Left lung (tissue), 14 donors: ENCODE measurements at places on chromosomes 1 and 21. TPM values are rescaled to one million over a fixed set of nuclear protein-coding genes. Genes with fewer than 3 reads are reported as not detected.

DNA sequence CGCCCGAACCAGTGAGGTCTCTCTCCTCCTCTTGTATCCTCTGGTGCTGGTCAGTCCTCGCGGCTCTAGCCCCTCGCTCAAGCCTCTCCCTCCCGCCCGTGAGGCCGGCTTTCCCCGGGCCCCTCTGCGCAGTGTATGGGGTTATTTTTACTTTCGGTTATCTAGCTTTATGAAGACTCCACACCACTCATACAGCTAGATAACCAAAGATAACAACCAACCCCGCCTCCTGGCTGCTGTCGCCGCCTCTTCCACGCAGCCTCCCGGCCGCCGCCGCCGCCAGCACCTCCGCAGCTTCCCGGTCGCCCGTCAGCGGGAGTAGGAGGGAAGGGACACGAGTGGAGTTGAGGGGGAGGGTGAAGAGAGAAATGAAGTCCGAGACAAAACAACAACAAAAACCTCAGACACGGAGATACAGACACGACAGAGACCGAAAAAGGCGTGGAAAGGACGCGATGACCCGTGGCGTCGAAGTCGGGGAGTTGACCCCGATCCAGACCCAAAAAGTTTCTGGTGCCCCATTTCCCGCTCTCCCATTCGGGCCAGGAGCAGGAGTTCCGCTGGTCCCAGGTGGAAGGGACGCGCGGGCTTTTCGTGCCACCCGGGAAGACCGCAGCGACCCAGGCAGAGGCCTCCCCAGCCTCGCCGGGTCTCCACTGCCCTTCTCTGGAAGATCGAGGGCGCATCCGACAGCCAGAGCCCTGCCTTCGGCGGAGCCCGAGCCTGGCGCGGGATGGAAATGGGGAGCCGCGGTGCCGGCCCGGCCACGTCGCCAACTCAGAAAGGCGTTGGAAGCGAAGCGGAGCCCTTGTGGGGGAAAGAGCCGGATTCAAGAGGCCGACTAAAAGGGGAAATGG, 51.4 kb downstream of the RHBG start:
- no peak for DNase-seq
- peaks cover 21% of the 10 kb centered on the region for H3K4me1 ChIP-seq
- no peak overlapping the region for H3K27ac ChIP-seq

- H3K27me3 ChIP-seq, result no peaks in the 10 kb centered on the region
- peak overlapping the region; percentile 11 for H3K4me3 ChIP-seq
- no peak overlapping the region for H3K27ac ChIP-seq
- no peaks in the 10 kb centered on the region for H3K4me1 ChIP-seq
- no peaks in the 10 kb centered on the region for H3K36me3 ChIP-seq
Observed at GRCh38 chr1:240575981-240576662, 35.8 kb downstream of the GREM2 start.

- H3K27ac ChIP-seq, result no peak overlapping the region
- peaks cover 89% of the 10 kb centered on the region for H3K36me3 ChIP-seq
- peak; percentile 86 for DNase-seq
- H3K4me3 ChIP-seq, result no peak overlapping the region
Observed at GRCh38 chr1:26853156-26853555, 9.8 kb upstream of the SFN start.

DNA sequence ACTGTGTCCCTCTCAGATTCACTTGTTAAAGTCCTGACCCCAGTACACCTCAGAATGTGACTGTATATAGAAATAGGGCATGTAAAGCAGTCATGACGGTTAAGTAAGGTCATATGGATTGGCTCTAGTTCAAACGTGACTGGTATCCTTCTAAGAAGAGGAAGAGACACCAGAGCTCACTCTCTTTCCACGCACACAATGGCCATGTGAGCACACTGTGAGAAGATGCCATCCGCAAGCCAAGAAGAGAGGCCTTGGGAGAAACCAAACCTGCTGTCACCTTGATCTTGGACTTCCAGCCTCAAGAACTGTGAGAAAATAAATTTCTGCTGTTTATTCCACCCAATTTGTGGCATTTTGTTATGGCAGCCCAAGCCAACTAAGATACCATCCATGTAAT, 56.8 kb upstream of the IRF2BP2 start:
- H3K27ac ChIP-seq, result no peak overlapping the region
- H3K27me3 ChIP-seq, result no peaks in the 10 kb centered on the region
- no peaks in the 10 kb centered on the region for H3K4me1 ChIP-seq
- DNase-seq, result no peak
- H3K4me3 ChIP-seq, result no peak overlapping the region

- no peak overlapping the region for H3K4me3 ChIP-seq
- DNase-seq, result no peak
Observed at GRCh38 chr1:172238965-172239364, 181.5 kb upstream of the C1orf105 start.

- no peaks in the 10 kb centered on the region for H3K36me3 ChIP-seq
- H3K27me3 ChIP-seq, result peaks cover 40% of the 10 kb centered on the region
- peaks cover 12% of the 10 kb centered on the region for H3K4me1 ChIP-seq
Observed at GRCh38 chr1:40785446-40785845, 1.9 kb downstream of the KCNQ4 start.

- H3K4me1 ChIP-seq, result no peaks in the 10 kb centered on the region
- H3K4me3 ChIP-seq, result no peak overlapping the region
- H3K36me3 ChIP-seq, result no peaks in the 10 kb centered on the region
- H3K27me3 ChIP-seq, result no peaks in the 10 kb centered on the region
- H3K27ac ChIP-seq, result no peak overlapping the region
Observed at GRCh38 chr1:222064388-222065211, 322.7 kb upstream of the DUSP10 start.

DNA sequence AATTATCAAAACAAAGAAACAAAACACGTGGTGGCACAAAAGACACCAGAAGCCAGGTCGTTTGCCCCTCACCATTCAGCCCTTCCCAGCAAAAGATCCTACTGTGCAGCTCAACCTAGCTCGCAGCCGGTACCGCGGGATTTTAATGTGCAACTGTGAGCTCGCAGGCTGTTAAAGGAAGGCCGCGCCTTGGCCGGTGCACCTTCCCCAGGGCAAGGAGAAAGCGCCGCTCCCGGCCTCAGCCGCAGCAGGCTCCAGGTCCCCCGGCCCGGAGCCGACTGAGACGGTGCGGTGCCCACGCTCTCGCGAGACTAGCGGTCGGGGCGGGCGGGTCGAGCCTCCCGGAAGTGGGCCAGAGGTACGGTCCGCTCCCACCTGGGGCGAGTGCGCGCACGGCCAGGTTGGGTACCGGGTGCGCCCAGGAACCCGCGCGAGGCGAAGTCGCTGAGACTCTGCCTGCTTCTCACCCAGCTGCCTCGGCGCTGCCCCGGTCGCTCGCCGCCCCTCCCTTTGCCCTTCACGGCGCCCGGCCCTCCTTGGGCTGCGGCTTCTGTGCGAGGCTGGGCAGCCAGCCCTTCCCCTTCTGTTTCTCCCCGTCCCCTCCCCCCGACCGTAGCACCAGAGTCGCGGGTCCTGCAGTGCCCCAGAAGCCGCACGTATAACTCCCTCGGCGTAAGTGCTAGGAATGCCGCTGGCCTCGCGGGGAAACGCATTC, at the start of gene AGL:
Gene AGL, plus strand, starts transcription at position 618 of the 715 bp plus-strand sequence. CDS start 682 bp downstream, outside the sequence.
- H3K36me3 ChIP-seq, result no peaks in the 10 kb centered on the region
- peak within 1 kb of the TSS; percentile 58 for H3K4me3 ChIP-seq
- H3K27ac ChIP-seq, result peak within 1 kb of the TSS; percentile 87
- no peaks in the 10 kb centered on the region for H3K27me3 ChIP-seq

DNA sequence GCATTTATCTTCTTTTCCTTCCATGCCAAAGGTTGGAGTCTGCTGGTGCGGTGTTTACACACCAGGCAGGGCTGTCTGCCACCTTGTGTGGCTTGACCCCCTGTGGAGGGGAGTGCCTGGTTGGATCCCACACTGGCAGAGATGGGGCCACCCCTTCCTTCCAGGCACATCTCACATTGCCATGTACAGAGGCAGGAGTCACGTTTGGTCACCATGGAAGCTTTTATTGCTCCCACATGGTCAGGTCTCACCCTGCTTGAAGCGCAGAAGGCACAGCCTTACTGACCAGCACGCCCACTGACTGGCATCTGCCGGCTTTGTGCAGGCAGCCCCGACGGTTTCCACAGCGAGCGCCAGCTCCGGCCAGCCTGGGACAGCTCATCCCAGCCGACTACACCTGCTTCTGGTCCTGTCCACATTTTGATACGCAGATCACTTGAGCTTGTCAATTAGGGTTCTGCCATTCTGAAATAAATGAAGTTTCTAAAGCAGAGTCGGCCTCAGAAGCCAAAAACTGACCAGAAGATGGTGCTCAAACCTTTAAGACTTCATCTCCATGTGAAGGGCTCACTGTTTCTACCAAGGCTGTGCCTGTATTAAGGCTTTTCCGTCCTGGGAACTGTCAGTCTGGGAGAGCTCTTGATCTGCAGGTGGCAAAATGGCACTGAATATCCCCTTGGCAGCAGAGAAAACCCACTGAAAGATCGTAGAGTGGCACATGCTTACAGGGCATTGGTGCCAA, 35.6 kb upstream of the EPHA8 start:
- DNase-seq, result no peak
- no peak overlapping the region for H3K4me3 ChIP-seq
- no peaks in the 10 kb centered on the region for H3K27me3 ChIP-seq
- H3K36me3 ChIP-seq, result no peaks in the 10 kb centered on the region
- H3K4me1 ChIP-seq, result no peaks in the 10 kb centered on the region
- no peak overlapping the region for H3K27ac ChIP-seq

- H3K4me3 ChIP-seq, result no peak overlapping the region
- peaks cover 43% of the 10 kb centered on the region for H3K4me1 ChIP-seq
- H3K36me3 ChIP-seq, result no peaks in the 10 kb centered on the region
- no peak overlapping the region for H3K27ac ChIP-seq
Observed at GRCh38 chr1:59570524-59570923, 244.2 kb upstream of the HOOK1 start.

GRCh38 chr1:39711104-39711965, 20.1 kb upstream of the HPCAL4 start:
- DNase-seq, result no peak
- H3K4me3 ChIP-seq, result no peak overlapping the region
- H3K27ac ChIP-seq, result no peak overlapping the region
- no peaks in the 10 kb centered on the region for H3K36me3 ChIP-seq

GRCh38 chr1:203104789-203105390, 19.1 kb upstream of the MYOG start:
- H3K27me3 ChIP-seq, result peaks cover 16% of the 10 kb centered on the region
- H3K36me3 ChIP-seq, result no peaks in the 10 kb centered on the region
- H3K4me1 ChIP-seq, result no peaks in the 10 kb centered on the region
- H3K4me3 ChIP-seq, result no peak overlapping the region

RGS13 gene
- 0.81 TPM for total RNA-seq

DIP2A gene
- 33.2 TPM for total RNA-seq

SERPINC1 gene
- total RNA-seq, result 0.29 TPM

LRRN2 gene
- 7.1 TPM for total RNA-seq

OR2AK2 gene
- total RNA-seq, result not detected
